ENCODE measurements at places on chromosomes 11 and 22.

DNA sequence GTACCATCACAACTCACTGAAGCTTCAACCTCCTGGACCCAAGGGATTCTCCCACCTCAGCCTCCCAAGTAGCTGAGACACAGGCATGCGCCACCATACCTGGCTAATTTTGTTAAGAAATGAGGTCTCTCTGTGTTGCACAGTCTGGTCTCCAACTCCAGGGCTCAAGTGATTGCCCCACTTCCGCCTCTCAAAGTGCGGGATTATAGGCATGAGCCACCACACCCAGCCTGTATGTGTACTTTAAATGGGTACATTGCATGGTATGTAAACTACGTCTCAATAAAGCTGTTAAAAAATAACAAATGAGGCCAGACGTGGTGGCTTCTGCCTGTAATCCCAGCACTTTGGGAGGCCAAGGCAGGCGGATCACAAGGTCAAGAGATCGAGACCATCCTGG, 36.2 kb upstream of the DDX6 start:
- H3K36me3 ChIP-seq, result no peaks in the 10 kb centered on the region
- no peak overlapping the region for H3K4me3 ChIP-seq
- H3K4me1 ChIP-seq, result no peaks in the 10 kb centered on the region
- no peak overlapping the region for H3K27ac ChIP-seq

- no peak overlapping the region for H3K4me3 ChIP-seq
- no peak overlapping the region for H3K27ac ChIP-seq
- no peaks in the 10 kb centered on the region for H3K4me1 ChIP-seq
These were observed 129.1 kb downstream of the EHF start for GRCh38 chr11:34749666-34750659.

- H3K27ac ChIP-seq, result no peak overlapping the region
- H3K4me3 ChIP-seq, result no peak overlapping the region
- DNase-seq, result no peak
These were observed 15.2 kb upstream of the VPS37C start for GRCh38 chr11:61176446-61176845.

DNA sequence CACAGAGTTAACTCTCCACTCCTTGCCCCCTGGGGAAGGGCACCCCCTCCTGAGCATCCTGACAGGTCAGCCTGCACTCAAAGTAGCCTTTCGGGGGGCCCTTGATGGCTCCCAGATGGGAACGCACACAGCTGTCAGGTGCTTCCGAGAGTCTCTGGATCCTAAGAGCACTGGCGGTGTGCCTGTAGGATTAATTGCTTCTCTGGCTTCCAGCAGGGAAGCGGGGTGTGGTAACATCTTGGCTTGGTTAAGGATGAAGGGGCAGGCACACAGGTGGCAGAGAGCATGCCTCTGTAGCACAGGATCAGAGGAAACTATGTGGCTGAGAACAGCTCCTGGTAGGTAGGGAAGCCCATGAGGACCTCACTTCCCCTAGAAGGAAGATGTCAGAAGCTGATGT, 199.8 kb downstream of the MIAT start:
- no peak overlapping the region for H3K27ac ChIP-seq
- H3K27me3 ChIP-seq, result no peaks in the 10 kb centered on the region
- H3K36me3 ChIP-seq, result no peaks in the 10 kb centered on the region
- H3K4me1 ChIP-seq, result peaks cover 3% of the 10 kb centered on the region

- H3K27me3 ChIP-seq, result 0 out of 2 replicates have a peak, but pooled peaks cover 8% of the 10 kb centered on the region
- no peak for DNase-seq
- H3K4me1 ChIP-seq, result no peaks in the 10 kb centered on the region
- no peak overlapping the region for H3K4me3 ChIP-seq
- H3K27ac ChIP-seq, result no peak overlapping the region
- no peaks in the 10 kb centered on the region for H3K36me3 ChIP-seq
These were observed 3.0 kb downstream of the TTC12 start for GRCh38 chr11:113317339-113317738.

DNA sequence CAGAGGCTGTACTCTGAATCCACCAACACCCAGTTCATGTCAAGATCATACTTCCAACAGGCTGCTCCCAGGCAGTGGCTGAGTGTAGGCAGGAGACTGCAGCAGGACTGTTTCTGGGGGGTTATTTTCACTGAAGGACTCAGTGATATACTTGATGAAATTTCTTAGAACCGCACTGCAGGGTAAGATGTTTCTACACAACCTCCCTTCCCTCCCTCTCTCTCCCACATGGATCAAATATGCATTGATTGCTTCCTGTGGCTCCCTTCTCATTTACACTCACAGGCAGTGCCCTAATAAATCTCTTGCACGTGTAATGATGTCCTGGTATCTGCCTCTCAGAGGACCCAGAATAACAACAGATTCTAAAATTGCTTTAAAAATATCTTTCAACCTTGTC, 251.3 kb upstream of the CCDC179 start:
- no peak overlapping the region for H3K27ac ChIP-seq
- no peaks in the 10 kb centered on the region for H3K36me3 ChIP-seq
- no peaks in the 10 kb centered on the region for H3K27me3 ChIP-seq
- H3K4me3 ChIP-seq, result no peak overlapping the region
- peaks cover 3% of the 10 kb centered on the region for H3K4me1 ChIP-seq

DNA sequence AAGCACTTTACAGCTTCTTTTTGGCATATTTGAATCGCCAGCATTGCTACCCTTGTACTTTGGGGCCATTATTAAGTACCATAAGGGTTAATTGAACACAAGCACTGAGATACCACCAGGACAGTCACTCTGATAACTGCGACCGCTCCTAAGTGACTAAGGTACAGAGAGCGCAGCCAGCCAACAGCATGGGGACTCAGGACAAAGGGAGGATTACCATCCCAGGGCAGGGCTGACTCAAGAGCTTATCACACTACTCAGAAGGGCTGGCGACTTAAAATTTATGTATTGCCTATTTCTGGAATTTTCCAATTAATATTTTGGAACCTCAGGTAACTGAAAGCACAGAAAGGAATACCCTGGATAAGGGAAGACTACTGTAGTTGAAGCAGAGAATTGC, 479 bp downstream of the ZNF280A start:
- H3K27me3 ChIP-seq, result peaks cover 2% of the 10 kb centered on the region
- H3K4me3 ChIP-seq, result no peak overlapping the region
- DNase-seq, result no peak
- H3K4me1 ChIP-seq, result no peaks in the 10 kb centered on the region
- no peak overlapping the region for H3K27ac ChIP-seq

DNA sequence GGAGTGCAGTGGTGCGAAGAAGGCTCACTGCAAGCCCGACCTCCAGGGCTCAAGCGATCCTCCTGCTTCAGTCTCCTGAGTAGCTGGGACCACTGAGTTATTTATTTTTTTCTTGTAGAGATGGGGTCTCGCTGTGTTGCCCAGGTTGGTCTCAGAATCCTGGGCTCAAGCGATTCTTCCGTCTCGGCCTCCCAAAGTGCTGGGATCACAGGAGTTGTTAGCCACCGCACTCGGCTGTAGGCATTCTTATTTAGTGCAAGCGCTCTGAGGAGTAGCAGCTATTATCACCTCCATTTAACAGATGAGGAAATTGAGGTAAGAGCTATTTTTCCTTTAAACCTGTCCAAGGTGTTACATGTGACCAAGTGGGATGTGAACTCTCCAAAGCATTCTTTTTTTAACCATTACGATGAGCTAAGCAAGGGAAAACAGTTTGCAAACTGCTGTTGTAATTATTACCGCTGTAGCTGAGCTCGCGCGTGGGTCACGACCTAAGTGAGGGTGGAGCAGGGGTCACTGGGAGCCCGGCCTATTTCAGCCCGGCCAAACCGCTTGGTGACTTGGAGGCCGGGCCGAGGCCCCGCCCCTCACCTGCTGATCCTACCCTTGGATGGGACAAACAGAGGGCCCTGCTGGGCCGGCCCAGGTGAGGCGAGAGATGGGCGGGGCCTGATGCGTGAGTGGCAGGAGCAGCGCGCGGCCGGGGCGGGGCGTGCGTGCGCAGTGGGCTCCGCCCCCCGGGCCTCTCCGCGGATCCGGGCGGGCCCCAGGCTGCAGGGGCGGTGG, 449 bp upstream of the KREMEN1 start:
- peaks cover 48% of the 10 kb centered on the region for H3K27me3 ChIP-seq
- H3K4me1 ChIP-seq, result peaks cover 9% of the 10 kb centered on the region
- H3K36me3 ChIP-seq, result no peaks in the 10 kb centered on the region
- H3K4me3 ChIP-seq, result no peak overlapping the region
- H3K27ac ChIP-seq, result no peak overlapping the region

GRCh38 chr11:66080055-66080817, 10.2 kb downstream of the PACS1 start:
- no peak for DNase-seq
- H3K27me3 ChIP-seq, result no peaks in the 10 kb centered on the region
- no peak overlapping the region for H3K4me3 ChIP-seq
- no peak overlapping the region for H3K27ac ChIP-seq
- no peaks in the 10 kb centered on the region for H3K4me1 ChIP-seq
